ENCODE measurements at places on chromosomes 3 and 15.

- DNase-seq: no peak
These were observed 259.7 kb upstream of the TPM1 start for GRCh38 chr15:62782896-62783295.

DNA sequence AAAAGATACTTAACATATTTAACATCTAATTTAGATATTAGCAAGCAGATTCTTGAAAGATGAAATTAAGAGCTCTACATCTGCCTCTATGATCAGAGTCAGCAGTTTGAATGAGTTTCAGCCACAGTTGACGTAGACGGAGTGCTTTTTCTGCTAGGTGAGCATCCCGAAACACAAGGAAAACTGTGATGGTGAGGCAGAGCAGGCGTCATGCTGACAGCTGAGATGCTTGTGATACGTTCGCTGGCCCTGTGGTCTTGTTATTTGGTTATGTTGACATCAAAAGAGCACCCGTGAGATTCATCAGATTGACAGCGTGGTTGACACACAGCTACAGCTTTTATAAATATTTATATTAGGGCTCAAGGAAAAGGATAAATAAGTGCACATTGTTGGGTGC lies 19.6 kb upstream of the GOLGA8B start:
- no peak for DNase-seq

- no peak for DNase-seq
These were observed 68.1 kb downstream of the PFN2 start for GRCh38 chr3:149902498-149903139.

DNA sequence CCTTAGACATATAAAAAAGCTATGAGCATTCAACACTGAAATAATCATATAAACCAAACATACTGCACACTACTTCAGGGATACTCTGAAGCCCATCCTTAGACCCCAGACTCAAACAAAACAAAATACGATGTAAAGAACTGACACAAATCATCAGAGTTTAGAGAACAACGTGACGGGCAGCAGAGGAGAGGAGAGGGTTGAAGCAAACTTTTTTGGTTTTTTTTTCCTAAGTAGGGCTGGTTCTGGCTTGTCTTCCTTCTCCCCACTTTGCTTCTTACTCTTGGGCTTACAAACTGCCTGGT lies 34.7 kb downstream of the GAP43 start:
- DNase-seq: no peak

DNA sequence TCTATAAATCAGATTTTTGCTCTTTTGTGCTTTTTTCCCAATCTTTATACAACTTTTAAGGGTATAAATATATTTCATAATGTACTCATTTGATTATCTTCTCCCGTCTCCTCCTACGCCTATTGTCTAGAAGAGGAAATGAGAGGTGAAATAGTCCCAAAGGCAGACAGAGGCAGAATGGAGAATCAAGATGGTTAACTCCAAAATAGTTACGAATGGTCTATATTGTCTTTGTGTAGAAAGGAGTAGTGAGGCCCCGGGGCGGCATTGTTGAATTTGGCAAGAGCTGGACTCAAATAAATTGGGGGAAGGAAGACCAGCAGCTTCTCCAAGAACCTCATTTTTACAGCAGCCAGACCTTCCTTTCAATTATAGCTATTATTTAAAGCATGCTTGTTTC lies 23.9 kb downstream of the ITPR1 start:
- no peak for DNase-seq

DNA sequence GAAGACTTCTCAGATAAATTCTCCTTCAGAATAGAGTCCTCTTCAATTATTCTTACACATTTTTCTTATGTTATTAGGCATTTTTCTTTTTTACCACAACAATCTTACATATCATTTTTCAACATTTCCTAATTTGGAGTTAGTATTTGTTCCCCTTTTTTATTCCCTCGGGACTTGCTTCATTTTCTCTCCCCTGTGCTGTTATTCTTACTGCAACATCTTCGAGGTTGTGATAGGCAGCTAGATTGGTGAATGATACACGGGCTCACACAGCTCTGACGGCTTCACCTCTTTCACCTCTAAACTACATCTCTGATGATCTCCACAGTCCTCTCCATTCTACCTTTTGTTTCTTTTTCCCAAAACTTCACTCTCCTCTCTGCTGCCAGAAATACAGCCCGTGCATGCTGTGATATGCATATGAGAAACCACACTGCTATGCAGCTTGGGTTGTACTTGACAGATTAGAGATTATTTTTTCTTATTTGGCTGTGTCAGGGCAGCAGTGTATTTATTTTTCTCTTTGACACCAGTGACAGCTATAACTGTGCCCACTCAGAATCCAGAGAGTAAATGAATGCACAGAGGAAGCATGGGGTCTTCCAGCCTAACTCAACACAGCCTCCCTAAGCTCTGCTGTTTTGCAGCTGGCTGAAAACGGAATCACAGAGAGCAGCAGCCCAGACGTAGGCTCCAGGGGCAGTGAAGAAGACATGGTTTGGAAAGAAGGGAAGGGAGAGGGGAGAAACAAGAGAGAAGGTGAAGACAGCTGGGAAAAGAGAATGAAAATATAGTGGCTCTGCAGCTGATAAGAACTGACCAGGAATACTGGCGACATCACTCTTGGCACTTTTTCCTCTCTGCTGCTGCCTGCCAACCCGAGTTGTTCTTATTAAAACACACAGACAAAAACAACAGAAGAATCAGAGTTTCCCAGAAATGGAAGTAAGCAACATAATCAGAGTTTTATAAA lies 61.8 kb downstream of the SLC9A9 start:
- no peak for DNase-seq

DNA sequence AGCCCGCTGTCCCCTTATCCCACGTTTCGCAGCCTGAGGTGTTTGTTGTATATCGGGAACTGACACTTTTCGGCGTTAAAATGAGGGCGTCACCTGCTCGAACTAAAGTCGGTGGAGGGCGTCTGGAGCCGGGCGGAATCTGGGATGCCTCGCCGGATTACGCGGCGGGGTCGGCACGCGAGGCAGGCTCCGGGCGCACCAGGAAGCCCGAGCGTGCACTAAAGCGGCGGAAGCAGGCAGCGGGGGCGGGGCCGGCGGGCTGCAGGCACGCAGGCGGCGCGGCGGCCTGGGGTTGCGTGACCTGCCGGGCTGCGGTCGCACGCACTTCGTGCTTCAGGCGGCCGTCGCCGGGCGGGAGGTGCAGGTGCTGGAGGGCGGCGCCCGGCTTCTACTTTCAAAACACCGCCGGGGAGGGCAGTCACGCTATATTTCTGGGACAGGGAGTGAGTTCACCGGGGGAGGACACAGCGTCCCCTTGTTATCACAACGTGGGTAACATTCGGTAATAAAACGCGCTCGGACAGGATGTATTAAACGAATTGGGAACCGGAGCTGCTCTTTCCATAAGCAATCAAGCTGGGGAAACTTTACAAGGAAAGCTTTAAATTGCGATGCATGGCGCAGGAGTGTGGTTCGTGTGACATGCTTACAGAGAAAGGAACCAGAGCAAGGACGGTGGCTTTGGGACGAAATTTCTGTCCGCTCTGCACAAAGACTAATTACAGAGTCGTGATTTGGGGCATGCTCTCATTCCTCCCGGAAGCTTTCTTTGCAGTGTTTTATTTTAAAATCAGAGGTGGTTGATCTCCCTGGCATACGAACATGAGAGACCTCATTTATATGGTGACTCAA lies 9.1 kb upstream of the LEKR1 start:
- DNase-seq: peak; percentile 83

DNA sequence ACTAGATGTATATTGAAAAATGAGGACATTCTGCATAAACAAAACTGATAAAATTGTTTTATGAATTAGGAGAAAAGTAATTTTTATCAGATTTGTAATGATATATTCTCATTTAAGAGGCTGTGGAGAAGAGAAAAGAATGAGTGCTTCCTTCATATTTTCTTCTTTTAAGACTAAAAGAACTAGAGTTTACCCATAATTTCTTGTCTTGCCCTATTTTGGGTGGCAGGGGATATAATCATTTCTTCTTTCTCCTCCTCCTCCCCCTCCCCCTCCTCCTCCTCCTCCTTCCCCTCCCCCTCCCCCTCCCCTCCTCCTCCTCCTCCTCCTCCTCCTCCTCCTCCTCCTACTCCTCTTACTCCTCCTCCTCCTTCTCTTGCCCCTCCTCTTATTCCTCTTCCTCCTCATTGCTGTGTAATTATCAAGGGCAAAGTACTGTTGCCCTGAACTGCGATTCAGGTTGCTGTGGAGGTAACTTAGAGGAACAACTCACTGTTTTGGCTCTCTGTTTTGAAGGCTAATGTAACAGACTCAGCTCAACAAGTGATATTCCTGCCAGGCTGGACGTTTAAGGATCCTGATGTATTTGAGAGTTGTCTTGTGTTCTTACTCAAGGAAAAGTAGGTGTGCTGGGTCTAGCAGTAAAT lies 555.4 kb downstream of the AGBL1 start:
- DNase-seq: no peak

DNA sequence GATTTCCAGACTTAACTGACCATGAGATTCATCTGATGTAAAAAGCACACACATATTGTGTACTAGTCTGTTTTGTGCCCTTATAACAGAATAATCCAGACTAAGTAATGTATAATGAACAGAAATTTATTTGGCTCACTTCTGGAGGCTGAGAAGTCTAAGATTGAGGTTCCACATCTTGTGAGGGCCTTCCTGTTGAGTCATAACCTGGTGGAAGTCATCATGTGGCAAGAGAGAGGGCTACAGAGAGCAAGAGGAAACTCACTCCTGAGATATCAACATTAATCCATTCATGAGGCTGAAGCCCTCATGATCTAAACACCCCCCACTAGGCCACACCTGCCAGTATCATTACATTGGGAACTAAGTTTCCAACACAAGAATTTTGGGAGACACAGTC lies 977.6 kb downstream of the MCTP2 start:
- DNase-seq: no peak

DNA sequence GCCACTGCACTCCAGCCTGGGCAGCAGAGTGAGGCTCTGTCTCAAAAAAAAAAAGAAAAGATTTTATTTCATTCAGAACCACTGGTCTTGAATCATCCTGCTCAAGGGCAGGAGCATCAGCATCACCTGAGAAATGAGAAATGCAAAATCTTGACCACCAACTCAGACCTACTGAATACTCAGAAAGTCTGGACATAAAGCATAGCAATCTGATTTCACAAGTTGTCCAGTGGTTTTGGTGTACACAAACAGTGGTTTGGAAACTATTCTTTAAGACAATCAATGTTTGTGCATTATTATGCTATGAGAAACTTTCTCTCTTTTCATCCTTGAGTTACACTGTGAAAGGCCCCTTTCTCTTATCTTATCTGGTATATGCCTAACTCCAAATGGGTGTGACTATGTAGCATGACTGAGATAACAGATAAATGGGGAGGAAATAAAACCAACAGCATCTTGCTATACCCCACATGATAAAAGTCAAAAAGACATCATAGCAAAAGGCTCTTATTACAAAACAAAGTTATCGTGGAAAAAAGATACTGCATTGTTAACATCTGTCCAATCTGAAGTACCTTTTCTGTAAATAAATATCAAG lies 174.2 kb upstream of the STT3B start:
- DNase-seq: no peak

DNA sequence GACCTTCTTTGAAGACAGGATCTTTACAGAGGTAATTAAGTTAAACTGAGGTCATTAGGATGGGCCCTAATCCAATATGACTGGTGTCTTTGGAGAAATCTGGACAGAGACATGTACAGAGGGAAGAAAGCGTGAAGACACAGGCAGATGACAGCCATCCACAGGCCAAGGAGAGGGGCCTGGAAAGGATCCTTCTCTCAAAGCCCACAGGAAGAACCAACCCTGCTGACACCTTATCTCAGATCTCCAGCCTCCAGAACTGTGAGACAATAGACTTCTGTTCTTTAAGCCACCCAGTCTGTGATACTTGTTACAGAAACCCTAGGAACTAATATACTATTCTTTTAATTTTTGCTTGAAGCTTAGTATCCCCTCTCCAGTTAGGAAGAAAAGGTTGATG lies 74.2 kb downstream of the WDR76 start:
- no peak for DNase-seq

GRCh38 chr3:175192536-175192935 lies 333.4 kb downstream of the NAALADL2 start:
- no peak for DNase-seq

DNA sequence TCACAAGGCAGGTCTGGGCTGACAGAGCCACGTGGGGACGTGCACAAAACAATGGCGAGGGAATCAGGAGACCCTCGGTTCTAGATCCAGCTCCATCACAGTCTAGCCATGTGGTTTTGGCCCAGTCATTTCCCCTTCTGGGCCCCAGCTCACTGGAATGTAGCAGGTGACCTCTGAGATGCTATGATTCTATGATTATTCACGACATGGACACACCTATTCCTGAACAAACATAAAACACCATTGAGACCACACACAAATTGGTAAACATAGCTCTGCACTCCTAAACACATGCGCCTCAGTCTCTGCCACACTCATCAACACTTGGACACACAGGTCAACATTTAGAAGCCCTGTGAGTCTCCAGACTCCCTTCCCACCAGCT lies 9.0 kb downstream of the IGDCC4 start:
- DNase-seq: no peak

DNA sequence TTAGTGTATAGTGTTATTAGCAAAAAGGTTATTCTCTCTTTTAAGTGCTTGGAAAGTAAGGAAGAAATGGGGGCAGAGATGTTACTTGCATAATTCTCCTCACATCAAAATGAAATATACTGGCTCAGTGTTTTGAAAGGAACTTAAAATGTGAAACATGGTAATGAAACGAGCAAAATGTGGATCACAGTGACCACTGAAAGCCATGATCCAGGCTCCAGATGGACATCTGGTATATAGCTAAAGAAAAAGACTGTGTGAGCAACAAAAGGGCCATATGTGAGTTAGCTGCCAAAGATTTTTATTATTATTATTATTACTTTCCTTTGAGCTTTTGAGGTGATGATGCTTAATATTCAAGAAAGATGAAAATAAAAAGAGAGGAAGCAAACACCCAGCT lies 89.6 kb downstream of the GAP43 start:
- DNase-seq: no peak

- peak; percentile 44 for DNase-seq
These were observed at the start of gene CMTM8 for GRCh38 chr3:32238453-32239306. TSS of gene CMTM8 (plus strand) at chr3:32238680. CDS start at chr3:32238973, 293 bp downstream.

- DNase-seq: no peak
These were observed 17.8 kb downstream of the LDHAL6B start for GRCh38 chr15:59224474-59224873.

DNA sequence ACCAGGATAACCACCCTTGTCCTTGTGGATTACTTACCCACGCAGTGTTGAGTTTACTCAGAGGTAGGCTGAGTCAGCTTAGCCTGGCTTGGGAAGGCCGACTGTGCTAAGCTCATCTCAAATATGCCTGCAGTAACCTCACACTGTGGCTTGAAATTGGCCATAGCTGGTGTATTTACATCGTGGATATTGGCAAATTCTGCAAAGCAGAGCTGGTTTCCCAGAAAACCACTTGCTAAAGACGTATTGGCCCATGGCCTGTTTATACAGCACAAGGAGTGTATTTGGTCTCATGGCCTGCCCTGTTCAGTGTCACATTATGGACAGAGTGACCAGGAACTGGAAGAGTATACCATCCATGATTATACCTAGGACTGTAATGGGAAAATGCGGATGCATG lies 170.5 kb upstream of the UBE3A start:
- no peak for DNase-seq

DNA sequence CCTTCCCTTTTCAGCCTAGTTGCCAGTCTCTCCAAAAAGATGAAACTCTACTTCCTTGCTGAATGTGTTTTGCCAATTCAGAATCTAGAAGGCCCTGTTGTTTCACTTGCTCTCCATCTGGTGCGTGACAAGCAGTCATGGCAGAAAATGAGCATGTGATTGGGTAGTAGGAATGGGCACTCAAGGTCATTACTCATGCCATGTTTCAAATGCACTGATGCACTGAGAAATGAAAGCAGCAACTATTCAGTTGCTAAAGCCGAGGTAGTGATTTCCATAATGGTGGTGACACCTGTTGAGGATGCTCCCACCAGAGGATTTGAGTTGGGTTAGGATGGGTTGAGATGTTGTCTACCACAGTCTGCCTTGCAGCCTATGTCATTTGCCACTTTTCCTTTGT lies 12.7 kb downstream of the ZBTB38 start:
- no peak for DNase-seq

Data from activated T-cell treated with anti-CD3 and anti-CD28 coated beads for 24 hours (primary cell).